ENCODE measurements at places on chromosomes 5 and 9.

DNA sequence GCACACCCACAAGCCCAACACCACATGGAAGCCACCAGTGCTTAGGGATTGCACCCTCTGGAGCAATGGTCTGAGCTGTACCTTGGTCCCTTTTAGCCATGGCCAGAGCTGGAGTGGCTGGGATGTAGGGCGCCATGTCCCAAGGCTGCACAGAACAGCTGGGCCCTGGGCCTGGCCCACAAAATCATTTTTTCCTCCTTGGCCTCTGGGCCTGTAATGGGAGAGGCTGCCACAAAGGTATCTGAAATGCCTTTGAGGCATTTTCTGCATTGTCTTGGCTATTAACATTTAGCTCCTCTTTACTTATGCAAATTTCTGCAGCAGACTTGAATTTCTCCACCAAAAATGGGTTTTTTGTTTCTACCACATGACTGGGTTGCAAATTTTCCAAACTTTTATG is 117.6 kb downstream of the SPOCK1 start:
- DNase-seq = no peak

DNA sequence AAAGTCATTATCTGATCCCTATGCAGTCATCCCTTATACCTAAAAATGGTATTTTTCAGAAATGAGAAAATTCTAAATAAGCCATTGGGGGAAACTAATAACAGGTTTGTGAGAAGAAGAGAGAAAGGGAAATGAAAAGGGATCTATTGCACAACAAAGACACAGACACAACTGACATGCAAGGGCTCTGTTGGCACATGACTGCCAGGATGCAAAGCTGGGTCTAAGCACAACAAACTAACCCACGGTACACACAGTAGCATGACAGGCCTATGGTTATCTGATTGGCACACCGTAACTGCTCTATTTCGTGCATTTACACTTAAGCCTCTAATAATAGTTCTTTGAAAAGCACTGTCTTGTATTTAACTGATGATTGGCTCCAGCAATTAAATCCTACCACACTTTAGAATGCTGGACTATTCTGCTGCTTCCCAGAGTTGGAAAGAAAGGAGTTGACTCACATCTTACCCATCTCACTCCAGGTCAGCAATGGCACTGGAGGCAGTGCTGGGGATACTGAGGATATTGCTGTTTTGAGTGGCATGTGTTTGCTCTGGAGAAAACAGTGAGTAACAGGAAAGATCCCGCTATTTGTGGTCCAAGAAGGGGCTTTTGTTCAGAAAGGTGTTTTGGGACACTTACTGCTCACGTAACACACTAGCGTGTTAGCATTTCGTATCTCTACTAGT is 328.3 kb downstream of the GLIS3 start:
- DNase-seq = no peak

DNA sequence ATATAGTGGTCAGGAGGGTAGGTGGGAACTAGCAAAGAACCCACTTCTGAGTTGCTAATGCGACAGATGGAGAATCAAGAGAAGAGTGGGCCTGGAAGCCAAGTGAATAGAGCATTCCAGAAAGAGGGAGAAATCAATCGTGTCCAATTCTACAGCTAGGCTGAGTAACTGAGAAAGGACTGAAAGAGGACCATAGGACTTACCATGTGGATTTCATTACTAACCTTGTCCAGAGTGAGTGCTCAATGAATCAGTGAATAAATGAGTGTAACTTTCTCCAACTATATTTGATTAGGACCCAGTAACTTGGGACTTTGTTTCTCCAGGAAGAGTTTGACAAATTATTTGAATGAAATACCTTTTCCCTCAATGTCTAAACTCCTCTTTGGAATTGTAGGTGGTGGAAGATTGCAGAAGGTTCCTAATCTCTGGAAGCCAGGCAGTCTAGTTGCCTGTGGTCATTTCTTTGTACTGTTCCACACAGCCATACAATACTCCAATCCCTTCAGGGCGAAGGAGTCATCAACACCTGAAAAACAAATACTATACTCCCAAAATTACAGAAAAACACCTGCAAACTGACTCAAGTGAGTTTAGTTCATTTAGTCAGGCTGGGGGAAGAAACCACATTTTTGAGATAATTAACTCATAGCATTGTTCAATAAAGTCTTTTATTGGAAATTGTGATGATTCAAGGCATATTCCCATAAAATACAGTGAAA is 2.6 kb upstream of the F2RL1 start:
- DNase-seq = no peak

GRCh38 chr5:74576941-74577456 is 63.5 kb downstream of the ENC1 start:
- DNase-seq = no peak

All from stimulated activated CD4-positive, alpha-beta T cell treated with anti-CD3 and anti-CD28 coated beads, TNF-alpha, amount 100 ng/mL, for 48 hours (primary cell).